ENCODE measurements at places on chromosomes 13 and 19.

DNA sequence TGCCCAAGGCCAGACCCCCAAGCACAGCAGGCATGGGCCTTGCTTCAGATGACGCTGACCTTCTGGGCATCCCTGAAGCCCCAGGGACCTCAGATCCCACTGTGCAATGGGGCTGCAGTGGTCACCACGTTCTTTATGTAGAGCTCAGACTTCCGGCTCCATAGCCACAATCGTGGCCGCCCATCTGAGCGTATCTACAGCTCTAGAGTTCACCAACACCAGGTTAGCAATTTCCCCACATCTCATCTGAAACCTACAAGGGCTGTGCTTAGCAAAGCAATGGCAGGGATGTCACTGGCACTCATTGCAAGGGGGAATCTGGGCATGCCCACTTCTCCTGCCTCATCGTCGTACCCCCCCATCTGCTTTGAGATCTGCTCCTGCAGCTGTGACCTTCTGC lies 384.4 kb upstream of the TSHZ3 start:
- DNase-seq, result no peak

GRCh38 chr13:99528547-99528946 lies 27.3 kb downstream of the TM9SF2 start:
- no peak for DNase-seq

DNA sequence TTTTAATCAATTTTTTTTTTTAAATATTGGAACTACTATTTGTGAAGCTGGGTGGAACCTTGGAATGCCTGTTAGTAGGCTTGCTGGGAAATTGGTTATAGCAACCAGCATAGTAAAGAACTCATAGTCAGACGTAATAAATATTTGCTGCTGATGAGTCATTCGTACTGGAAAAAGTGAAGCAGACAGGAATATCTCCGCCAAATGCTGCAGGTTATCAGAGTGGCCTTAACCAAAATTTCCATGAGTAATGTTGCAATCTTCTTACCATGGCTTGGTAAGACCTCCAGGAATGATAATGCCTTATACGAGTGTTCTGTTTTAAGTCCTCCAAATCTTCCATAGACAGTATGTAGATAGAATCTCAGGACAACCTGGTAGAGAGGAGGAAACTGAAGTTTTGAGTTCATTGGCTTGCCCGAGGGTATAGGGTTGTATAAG lies 34.2 kb downstream of the MBNL2 start:
- peak; percentile 57 for DNase-seq

- peak; percentile 18 for DNase-seq
These were observed 6.8 kb upstream of the DGKH start for GRCh38 chr13:42041684-42042035.

- no peak for DNase-seq
These were observed 959 bp downstream of the CHMP2A start for GRCh38 chr19:58553799-58554493.

DNA sequence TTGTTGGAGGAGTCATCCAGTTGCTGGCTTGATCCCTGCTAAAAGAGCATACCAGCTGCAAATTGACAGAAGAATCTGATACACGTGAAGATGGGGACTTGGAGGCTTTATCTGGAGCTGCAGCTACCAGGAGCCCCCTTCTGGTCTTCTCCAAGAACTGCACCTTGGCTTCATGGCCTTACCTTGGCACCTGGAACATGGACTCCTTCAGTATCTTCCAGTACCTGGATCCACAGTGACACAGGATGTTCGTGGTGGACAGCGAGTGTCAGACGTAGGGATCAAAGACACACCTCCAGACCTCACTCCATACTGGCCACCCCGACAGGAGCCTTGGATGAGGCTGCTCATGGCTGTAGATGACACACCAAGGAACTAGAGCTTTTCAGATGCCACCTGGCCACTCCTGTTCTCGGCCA lies 9.9 kb upstream of the ACSBG2 start:
- no peak for DNase-seq

DNA sequence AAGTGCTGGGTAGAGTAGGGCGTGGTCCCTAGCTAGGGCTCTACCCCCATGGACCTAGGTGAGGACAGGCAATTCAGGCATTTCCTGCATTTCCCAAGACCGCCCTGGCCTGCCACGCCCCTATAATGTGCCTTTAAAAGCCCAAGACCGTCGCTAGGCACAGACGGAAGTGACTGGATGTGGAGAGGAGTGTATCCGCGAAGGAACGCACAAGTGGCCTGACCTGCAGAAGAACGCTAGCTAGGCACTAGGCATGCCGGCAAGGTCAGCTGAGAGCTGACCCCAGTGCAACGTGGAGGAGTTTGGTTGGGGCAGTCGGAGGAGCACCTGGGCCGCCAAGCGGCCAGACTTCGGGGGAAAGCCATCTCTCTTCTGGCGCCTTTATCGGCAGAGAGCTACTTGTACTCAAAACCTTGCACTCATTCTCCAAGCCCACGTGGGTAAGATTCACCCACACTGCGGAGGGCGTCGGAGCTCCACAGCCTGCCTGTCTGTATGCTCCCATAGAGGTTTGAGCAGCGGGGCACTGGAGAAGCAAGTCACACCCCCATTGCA lies 370.0 kb downstream of the FGF9 start:
- no peak for DNase-seq

GRCh38 chr13:99886706-99887105 lies 84.9 kb downstream of the ZIC5 start:
- no peak for DNase-seq

DNA sequence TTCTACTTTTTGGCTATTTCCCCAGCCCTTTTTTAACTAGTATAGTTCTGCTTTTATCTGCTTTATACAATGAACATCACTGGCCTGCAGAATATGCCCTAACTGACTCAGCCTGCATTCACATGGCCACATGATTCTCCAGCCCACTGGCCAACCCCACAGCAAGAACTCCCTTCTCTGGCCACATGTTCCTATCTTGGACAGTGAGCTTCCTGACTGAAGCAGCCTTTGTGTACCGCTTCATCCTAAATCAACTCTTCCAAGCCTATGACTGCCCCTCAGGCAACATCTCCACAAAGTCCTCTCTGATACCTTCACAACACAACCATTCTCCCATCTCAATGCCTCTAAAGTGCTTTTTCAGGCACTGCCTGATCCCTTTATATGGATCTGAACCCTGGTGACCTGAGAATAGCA lies 214.1 kb downstream of the COL4A1 start:
- no peak for DNase-seq

DNA sequence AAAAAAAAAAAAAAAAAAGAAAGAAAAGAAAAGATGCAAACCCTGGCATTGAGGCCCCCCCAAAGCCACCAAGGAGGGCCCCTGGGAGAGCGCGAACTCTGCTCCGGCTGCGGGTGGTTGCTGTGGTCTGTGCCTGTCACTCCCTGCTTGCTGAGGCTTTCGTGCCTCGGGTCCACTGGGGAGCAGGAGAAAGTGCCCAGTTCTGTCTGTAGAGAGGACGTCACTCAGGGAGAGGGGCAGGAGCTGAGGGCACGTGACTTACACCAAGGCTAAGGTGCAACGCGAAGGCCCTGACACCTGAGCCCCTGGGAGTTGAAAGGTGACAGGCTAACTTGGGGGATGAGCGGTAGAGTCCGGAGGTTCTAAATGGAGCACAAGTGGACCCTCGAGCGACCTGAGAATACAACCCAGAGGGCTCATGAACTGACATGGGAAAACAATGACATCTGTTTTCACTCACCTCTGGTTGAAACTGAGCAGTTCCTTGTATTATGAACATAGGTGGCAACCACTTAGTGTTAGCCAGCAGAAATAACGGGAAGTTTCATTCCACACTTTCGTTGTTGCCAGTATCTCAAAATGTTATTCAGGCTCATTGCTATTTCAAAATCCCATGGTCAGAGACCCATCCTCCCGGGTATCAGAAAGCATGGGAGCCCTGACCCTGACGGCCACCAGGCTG lies 69.2 kb upstream of the TM9SF2 start:
- DNase-seq, result no peak

GRCh38 chr13:41552031-41552430 lies 94.7 kb downstream of the RGCC start:
- DNase-seq, result no peak

GRCh38 chr13:97249093-97249795 lies 27.1 kb downstream of the MBNL2 start:
- no peak for DNase-seq

DNA sequence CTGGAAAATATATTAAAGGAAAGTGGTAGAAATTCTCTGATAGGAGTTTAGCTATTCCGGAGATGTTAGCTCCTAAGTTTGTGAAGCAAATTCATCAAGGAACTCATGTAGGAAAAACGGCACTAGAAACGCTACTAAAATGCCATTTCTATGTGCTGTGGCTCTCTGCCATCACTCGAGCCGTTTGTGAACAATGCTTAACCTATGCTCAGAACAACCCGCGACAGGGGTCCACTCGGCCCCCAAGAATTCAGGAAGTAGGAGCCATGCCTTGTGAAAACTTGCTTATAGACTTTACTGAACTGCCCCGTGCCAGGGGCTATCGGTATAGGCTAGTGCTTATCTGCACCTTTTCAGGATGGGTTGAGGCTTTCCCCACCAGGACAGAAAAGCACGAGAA lies 14.2 kb upstream of the SLC15A1 start:
- no peak for DNase-seq

GRCh38 chr13:35160896-35161295 lies 218.8 kb downstream of the NBEA start:
- no peak for DNase-seq

DNA sequence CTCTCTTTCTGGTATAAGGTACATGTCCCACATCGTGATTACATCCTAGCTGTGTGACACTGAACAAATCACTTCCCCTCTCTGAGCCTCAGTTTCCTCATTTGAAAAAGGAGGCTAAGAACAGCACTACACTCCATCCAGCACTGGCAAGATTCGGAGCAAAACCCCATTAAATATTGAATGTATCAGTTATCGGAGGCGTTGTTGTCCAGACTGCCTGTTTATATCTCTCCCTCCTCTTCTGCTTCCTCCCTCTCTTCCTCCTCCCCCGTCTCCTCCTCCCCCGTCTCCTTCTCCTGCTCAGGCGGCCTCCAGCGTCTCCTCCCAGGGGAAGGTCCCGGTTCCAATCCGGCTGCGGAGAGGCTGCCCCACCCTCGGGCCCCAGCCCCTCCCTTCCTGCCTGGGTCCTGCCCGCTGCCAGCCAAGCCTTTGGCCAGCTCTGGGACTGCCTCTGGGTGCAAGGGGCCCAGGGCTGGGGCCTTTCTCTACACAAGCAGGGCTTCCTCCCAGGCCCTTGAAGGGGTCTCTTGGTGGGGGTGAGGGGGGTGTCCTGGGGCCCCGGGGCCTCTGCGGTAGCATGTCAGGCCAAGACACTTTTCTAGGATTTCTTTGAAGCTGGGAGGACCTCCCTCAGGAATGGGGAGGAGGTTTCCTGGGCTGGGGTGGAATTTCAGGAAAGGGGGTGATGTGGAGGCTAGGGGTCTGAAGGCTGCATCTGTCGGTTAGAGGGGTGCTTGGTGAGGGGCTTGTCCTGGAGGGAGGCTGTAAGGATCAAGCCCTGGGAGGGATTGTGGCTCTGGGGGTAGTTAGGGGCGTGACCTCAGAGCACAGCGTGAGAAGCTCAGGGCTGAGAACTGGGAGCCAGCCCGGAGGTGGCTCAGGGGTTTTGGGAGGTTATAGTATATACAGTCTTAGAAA lies 1.9 kb downstream of the RRAS start:
- DNase-seq, result no peak

DNA sequence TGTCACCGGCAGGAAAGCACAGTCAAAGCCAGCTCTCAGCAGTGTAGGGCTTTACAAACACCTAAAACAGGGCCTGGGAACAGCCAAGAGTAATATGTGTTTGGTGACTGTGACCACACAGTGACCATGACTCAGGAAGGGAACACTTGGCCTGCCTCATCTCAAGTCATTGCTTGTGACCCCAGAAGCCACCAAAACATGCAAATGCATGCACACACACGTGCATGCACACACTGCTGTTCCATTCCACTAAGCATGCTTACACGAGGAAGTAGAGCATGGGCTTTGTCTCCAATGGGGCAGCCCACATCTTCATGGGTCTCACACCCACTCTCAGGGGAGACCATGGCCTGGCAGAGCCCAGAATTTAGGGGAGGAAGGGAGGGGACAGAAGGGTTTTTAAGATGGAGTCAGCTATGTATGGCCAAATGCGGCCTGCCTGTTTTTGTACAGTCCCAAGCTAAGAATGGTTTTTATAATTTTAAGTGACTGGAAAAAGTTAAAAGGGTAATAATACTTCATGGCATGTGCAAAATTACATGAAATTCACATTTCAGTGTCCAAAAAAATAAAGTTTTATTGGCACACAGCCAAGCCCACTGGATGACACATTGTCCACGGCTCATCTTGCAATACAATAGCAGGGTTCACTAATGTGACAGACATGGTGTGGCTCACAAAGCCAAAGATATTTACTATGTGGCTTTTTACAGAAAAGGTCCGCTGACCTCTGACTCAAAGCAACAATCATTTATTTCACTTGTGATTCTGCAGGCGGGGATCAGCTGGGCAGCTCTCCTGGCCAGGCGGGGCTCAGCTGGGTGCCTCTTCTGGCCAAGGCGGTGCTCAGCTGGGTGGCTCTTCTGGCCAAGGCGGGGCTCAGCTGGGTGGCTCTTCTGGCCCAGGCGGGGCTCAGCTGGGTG lies 17.3 kb downstream of the ZFR2 start:
- no peak for DNase-seq

- no peak for DNase-seq
These were observed 16.8 kb upstream of the SLC35E1 start for GRCh38 chr19:16588824-16589577.

GRCh38 chr19:10105509-10106099 lies 558 bp upstream of the PPAN start:
- no peak for DNase-seq

DNA sequence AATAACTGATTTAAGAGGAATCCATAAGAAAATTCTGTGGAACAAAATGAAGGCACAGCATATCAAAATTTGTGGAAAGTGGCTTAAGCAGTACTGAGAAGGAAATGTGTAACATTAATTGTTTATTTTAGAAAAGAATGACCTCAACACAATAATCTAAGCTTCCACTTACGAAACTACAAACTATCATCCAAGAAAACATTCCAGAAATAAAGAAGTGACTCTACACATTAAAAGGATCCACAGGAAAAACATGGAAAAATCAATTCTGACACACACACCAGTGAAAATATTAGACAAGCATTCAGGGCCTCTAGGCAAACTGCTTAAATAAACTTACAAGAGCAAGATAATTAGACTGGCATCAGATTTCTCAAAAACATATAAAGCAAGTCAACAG lies 14.0 kb downstream of the EXOSC8 start:
- no peak for DNase-seq

Data from HS-5 (cell line).